ENCODE measurements at places on chromosomes 11 and 22. TPM values are rescaled to one million over a fixed set of nuclear protein-coding genes. Genes with fewer than 3 reads are reported as not detected.

Gene SCUBE1
- total RNA-seq = not detected

Gene THRSP
- not detected for total RNA-seq

Gene FIBIN
- 7.5 TPM for total RNA-seq

Gene MISFA
- 1.1 TPM for total RNA-seq

Gene PGA4
- total RNA-seq = not detected

Gene TMEM135
- 6.9 TPM for total RNA-seq

Gene MMP8
- total RNA-seq = under 0.01 TPM

Gene SLCO2B1
- not detected for total RNA-seq

Gene TMEM191C
- total RNA-seq = 0.28 TPM

Gene SLC43A3
- 12.7 TPM for total RNA-seq

Gene TRIM29
- not detected for total RNA-seq

Gene CPSF7
- total RNA-seq = 9.5 TPM

Gene FOLR3
- not detected for total RNA-seq

Gene CCDC15
- total RNA-seq = 2.0 TPM

Gene TSSK2
- not detected for total RNA-seq

Gene POTEH
- not detected for total RNA-seq

Gene CASP4
- 91.9 TPM for total RNA-seq

Gene DDI1
- not detected for total RNA-seq

Gene XPNPEP3
- total RNA-seq = 18.1 TPM

Gene SDF2L1
- 25.0 TPM for total RNA-seq

Gene TMEM123
- 138 TPM for total RNA-seq

Gene PPARA
- 7.0 TPM for total RNA-seq

Gene FAM180B
- total RNA-seq = not detected

Gene HTR3B
- not detected for total RNA-seq
